ENCODE measurements at places on chromosomes 11 and 22.

DNA sequence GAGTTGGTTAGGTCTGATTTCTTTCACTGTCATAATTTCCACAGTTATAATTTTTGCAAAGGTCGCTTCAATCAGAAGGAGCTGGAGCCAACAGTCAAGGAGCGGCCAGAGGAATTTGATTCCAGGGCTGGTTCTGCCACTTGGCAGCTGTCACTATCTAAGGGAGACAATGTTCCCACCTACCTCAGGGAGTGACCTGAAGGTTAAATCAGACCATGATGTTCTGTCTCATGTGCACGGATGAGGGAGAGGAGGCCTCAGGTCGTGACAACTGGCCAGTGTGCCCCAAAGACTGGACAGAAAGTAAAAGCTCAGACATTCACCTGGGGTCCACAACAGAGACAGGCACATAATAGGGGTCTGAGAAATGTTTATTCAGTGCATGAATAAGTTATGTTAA, 7.6 kb downstream of the MRGPRD start:
- peaks cover 6% of the 10 kb centered on the region for H3K4me1 ChIP-seq
- no peak overlapping the region for H3K4me3 ChIP-seq
- H3K36me3 ChIP-seq = no peaks in the 10 kb centered on the region
- no peak for DNase-seq
- no peak overlapping the region for H3K27ac ChIP-seq

DNA sequence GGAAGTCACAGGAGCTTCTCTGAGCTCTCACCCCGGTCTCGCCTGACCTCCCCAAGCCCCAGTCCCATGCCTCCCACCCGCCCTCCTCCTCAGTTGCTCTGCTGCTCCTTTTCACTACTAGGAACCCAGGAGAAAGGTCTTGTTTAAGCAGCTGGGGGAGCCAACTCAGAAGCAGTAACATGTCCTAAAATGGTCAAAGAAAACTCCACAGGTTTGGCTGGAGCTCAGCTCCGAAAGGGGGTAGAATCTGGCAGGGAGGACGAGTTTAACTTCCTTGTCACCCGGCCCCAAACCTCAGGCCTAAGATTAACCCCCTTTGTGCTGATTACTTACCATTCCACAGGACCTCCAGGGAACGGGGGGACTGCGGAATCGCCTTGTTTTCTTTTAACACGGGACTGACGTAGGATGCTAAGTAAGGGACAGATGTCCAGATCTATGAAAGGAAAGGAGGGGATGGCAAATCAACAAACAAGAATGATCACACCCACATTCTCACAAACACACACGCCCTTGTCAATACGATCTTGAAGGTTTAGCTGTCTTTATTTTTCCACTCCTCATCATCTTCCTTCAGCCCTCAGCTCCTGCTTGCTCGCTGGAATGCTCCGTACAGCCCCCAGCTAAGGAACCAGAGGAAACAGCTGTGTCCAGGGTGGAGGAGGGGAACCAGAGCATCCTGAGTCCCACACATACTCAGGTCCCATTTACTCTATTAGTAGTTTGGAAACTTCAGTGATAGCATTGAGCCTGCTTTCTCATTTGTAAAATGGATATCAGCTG, 13.5 kb downstream of the PCSK7 start:
- H3K36me3 ChIP-seq = peaks cover 56% of the 10 kb centered on the region
- no peak for DNase-seq
- H3K27me3 ChIP-seq = no peaks in the 10 kb centered on the region
- peaks cover 16% of the 10 kb centered on the region for H3K4me1 ChIP-seq
- H3K4me3 ChIP-seq = no peak overlapping the region

GRCh38 chr22:45997077-45997776, 20.3 kb upstream of the WNT7B start:
- H3K27me3 ChIP-seq = peaks cover 2% of the 10 kb centered on the region
- H3K4me1 ChIP-seq = no peaks in the 10 kb centered on the region
- no peaks in the 10 kb centered on the region for H3K36me3 ChIP-seq
- no peak overlapping the region for H3K27ac ChIP-seq

GRCh38 chr22:38109371-38110001, 998 bp downstream of the BAIAP2L2 start:
- DNase-seq = no peak
- H3K27me3 ChIP-seq = no peaks in the 10 kb centered on the region
- H3K4me1 ChIP-seq = peaks cover 5% of the 10 kb centered on the region
- peaks cover 2% of the 10 kb centered on the region for H3K36me3 ChIP-seq
- no peak overlapping the region for H3K4me3 ChIP-seq

GRCh38 chr11:111557425-111558111, 17.0 kb downstream of the LAYN start:
- no peaks in the 10 kb centered on the region for H3K27me3 ChIP-seq
- DNase-seq = no peak
- no peak overlapping the region for H3K27ac ChIP-seq
- H3K36me3 ChIP-seq = peaks cover 5% of the 10 kb centered on the region
- no peak overlapping the region for H3K4me3 ChIP-seq
- H3K4me1 ChIP-seq = no peaks in the 10 kb centered on the region

DNA sequence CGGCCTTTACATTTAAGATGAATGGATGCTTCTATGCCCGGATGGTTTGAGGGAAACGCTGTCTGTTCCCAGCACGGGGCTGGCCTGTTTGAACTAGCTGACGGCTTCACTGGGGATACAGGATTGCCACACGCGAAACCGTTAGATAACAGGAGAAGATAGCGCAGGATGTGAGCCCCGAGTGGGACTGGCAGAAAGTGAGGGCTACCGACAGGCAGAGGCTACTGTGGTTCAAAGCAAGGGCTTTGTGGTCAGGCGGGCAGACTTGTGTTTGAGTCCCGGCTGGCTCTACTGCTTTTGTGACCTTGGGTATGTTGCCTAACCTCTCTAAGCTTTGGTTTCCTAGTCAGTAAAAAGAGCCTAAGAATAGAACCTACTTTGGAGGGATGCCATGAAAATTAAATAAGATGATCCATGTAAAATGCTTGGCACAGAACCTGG, 2.8 kb upstream of the OAF start:
- DNase-seq = no peak
- H3K27ac ChIP-seq = no peak overlapping the region
- peaks cover 44% of the 10 kb centered on the region for H3K27me3 ChIP-seq

GRCh38 chr22:20216863-20217499, 51.1 kb downstream of the RTN4R start:
- H3K36me3 ChIP-seq = no peaks in the 10 kb centered on the region
- no peak for DNase-seq
- no peak overlapping the region for H3K4me3 ChIP-seq
- H3K4me1 ChIP-seq = peaks cover 5% of the 10 kb centered on the region
- H3K27ac ChIP-seq = no peak overlapping the region
- H3K27me3 ChIP-seq = no peaks in the 10 kb centered on the region

DNA sequence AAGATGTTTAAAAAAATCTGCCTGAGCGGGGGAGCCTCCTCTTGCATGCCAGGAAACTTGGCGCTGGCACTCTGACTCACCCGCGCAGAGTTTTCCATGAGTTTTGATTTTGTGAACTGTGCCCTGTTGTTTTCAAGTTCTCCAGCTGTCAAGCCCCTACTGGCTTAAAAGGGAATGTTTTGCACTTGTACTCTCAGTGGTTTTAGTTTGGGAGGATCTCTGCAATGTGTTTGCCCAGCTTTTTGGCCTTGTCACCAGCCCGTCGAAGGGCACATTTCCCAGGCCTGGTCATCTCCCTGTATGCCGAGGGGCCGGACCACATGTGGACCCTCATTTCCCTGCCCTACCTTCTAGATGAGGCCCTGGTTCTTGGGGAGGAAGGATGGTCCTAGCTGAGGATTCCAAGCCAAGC, 12.2 kb downstream of the MRGPRF start:
- H3K4me1 ChIP-seq = no peaks in the 10 kb centered on the region
- H3K27me3 ChIP-seq = peaks cover 4% of the 10 kb centered on the region
- H3K27ac ChIP-seq = no peak overlapping the region
- no peaks in the 10 kb centered on the region for H3K36me3 ChIP-seq
- no peak overlapping the region for H3K4me3 ChIP-seq

DNA sequence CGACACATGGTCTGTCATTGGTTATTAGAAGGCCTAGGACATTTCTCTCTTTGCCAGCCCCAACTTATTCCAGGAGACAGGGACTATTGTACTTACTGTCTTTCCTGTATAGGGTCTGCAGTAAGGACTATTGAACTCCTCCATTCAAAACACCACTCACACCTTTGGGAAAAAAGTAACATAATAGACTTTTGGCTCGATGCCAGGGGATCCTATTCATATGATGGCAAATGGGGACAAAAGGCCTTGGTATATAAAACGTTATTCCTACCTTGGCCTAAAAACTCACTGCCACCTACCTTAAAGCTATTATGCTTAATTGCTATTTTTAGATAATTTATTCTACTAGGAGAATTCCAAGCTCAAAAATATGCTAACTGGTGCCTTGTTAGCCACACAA, 6.3 kb upstream of the NDUFC2 start:
- H3K36me3 ChIP-seq = no peaks in the 10 kb centered on the region
- H3K27me3 ChIP-seq = no peaks in the 10 kb centered on the region
- H3K27ac ChIP-seq = no peak overlapping the region
- peaks cover 11% of the 10 kb centered on the region for H3K4me1 ChIP-seq
- no peak for DNase-seq

GRCh38 chr22:17924735-17925364, 99.5 kb downstream of the MICAL3 start:
- no peak overlapping the region for H3K4me3 ChIP-seq
- no peak overlapping the region for H3K27ac ChIP-seq
- H3K27me3 ChIP-seq = no peaks in the 10 kb centered on the region
- DNase-seq = no peak

DNA sequence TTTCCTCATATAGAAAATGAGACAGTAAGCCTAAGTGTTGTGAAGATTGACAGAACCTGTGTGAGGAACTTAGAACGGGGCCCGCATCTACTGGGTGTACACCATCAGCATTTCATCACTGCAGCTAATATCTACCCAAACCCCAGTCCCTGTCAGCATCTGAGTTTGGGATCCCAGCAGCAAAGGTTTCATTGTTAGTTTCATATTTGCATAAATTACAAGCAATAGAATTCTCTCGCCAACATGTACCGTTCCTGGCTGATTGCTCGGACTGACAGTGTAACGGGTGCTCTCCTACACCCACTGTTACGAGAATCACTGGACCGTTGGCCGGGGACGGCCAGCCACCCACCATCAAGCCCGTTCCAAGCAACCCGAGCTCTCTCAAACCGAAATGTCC, 10.4 kb upstream of the TMPRSS6 start:
- H3K27ac ChIP-seq = peak overlapping the region; percentile 46
- H3K4me3 ChIP-seq = peak overlapping the region; percentile 21
- peaks cover 2% of the 10 kb centered on the region for H3K27me3 ChIP-seq
- no peak for DNase-seq
- H3K4me1 ChIP-seq = peaks cover 88% of the 10 kb centered on the region
- H3K36me3 ChIP-seq = peaks cover 36% of the 10 kb centered on the region

- no peak for DNase-seq
- H3K27me3 ChIP-seq = peaks cover 5% of the 10 kb centered on the region
- H3K4me1 ChIP-seq = no peaks in the 10 kb centered on the region
- no peaks in the 10 kb centered on the region for H3K36me3 ChIP-seq
These were observed 81.9 kb upstream of the TEAD1 start for GRCh38 chr11:12592283-12592682.

GRCh38 chr22:45036154-45036553, 26.3 kb upstream of the PHF21B start:
- H3K4me3 ChIP-seq = no peak overlapping the region
- DNase-seq = no peak
- no peaks in the 10 kb centered on the region for H3K4me1 ChIP-seq
- H3K36me3 ChIP-seq = no peaks in the 10 kb centered on the region
- no peak overlapping the region for H3K27ac ChIP-seq

GRCh38 chr11:461626-462025, 11.5 kb downstream of the PTDSS2 start:
- H3K36me3 ChIP-seq = peaks cover 14% of the 10 kb centered on the region
- no peak overlapping the region for H3K27ac ChIP-seq
- no peak overlapping the region for H3K4me3 ChIP-seq
- H3K27me3 ChIP-seq = no peaks in the 10 kb centered on the region

GRCh38 chr11:24833573-24833972, 336.7 kb downstream of the LUZP2 start:
- no peaks in the 10 kb centered on the region for H3K27me3 ChIP-seq
- H3K4me3 ChIP-seq = no peak overlapping the region
- no peak for DNase-seq
- H3K4me1 ChIP-seq = no peaks in the 10 kb centered on the region
- H3K36me3 ChIP-seq = no peaks in the 10 kb centered on the region
- H3K27ac ChIP-seq = no peak overlapping the region

GRCh38 chr11:65102142-65103095, 6.4 kb downstream of the VPS51 start:
- H3K36me3 ChIP-seq = peaks cover 19% of the 10 kb centered on the region
- H3K27ac ChIP-seq = no peak overlapping the region

DNA sequence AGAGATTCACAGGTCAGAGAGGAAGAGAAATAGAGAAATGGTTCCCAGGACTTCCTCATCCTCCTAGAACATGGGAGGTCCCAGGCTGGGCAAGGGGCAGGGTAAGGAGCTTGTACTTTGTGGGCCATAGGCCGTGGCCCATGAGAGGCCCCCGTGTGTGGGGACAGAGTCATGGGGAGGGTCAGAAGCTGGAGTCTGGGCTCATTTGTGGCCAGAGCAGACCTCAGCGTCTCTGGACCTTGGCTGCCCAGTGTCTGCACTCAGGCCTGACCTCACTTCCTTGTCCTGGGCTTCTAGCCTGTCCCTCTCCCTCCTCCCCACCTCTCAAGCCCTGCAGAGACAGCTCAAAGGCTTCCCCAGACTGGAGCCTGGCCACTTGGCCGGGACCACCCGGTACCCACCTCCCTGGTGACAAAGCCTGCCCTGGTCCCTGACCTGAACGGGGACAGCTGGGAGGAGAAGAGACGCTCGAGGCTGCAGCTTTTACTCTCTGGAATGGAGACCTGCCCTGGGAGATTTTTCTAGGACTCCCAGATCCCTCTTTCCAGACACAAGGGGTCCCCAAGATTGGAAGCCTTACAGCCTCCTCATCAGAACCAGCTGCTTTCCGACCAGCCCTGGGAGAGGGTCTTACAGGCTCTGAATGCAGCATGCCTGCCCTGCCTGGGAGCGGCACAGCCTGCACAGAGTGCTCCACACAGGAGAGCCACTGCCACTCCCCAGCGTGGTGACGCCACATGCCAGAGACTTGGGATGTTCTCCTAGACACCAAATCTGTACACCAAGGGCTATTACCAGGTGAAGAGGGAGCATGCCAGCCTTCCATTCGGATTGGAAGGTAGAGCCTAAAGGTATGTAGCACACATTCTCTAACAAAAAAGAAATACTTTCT, 569.0 kb upstream of the B3GAT1 start:
- no peaks in the 10 kb centered on the region for H3K36me3 ChIP-seq
- H3K27me3 ChIP-seq = no peaks in the 10 kb centered on the region
- no peak overlapping the region for H3K27ac ChIP-seq
- no peaks in the 10 kb centered on the region for H3K4me1 ChIP-seq
